ENCODE measurements at places on chromosomes 11 and 22. TPM values are rescaled to one million over a fixed set of nuclear protein-coding genes. Genes with fewer than 3 reads are reported as not detected.

Gene FGF3
- total RNA-seq: not detected

DNA sequence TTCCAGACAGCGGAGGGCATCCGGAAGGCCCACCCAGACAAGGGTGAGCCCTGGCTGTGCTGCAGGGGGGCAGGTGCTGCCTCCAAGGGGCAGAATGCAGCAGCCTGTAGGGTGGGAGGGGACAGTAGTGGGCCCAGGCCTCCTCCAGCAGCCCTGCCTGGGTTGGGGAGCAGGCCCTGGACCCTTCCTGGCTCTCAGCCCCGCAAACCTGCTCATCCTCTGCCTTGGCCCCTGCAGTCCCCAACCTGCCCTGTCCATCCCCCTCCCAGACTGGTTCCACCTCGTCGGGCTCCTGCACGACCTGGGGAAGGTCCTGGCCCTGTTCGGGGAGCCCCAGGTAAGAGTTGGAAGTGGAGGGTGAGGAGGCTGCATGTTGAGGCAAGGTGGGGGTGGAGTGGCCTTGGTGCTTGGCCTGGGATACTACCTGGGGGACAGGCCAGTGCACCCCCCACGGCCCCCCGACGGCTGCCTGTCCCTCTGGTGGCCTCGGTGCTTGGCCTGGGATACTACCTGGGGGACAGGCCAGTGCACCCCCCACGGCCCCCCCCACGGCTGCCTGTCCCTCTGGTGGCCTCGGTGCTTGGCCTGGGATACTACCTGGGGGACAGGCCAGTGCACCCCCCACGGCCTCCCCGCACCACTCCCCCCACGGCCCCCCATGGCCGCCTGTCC, 1.5 kb downstream of the MIOX start:
- DNase-seq: no peak

GRCh38 chr11:134047586-134047999, 21.3 kb upstream of the JAM3 start:
- DNase-seq: peak; percentile 77

DNA sequence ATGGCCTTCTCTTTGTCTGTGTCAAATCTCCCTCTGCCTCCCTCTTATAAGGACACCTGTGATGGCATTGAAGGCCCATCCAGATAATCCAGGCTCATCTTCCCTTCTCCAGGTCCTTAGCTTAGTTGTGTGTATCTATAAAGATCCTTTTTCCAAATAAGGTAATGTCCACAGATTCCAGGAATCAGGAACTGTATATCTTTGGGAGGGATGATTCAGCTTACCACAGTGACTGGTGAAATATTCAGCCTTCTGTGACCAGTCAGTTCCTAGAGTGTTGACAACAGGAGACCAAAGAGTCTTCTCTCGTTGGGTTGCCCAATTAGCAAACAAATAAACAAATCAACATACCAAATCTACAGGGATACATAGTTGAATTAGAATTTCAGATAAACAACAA, 175.8 kb downstream of the MPPED1 start:
- no peak for DNase-seq

All from heart left ventricle (tissue), 16 donors.